WERI-Rb-1 (cell line): ENCODE measurements at places on chromosomes 3 and 15.

DNA sequence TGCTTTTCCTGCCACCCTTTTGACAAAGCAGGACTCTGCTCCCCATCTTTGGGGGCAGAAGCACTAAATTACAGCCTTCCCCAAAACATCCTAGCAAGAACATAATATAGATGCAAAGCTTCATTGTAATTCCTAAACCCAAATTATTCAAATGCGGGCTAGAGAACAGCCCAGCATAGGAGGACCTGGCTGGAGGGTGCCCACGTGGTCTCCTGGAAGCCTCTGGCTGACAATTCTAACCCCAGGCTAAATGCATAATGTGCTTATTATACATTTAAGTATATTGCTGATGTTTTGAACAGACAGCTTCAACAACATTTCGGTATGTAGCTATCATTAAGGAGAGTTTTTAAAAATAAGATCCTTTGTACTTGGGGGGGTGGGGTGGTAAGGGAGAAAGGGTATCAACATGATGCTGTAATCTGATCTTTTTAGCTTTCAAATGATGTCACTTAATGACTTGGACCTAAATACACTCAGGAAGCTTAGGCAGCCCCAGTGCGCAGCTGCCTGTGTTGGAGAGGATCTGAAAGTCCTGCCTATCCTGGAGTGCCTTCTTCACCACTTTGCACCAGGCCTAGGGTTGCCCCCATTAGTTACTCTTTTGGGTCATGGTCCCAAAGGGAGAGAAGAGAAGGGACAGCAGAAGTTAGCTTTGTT, 57.2 kb upstream of the USP3 start:
- peak; percentile 23 for DNase-seq

DNA sequence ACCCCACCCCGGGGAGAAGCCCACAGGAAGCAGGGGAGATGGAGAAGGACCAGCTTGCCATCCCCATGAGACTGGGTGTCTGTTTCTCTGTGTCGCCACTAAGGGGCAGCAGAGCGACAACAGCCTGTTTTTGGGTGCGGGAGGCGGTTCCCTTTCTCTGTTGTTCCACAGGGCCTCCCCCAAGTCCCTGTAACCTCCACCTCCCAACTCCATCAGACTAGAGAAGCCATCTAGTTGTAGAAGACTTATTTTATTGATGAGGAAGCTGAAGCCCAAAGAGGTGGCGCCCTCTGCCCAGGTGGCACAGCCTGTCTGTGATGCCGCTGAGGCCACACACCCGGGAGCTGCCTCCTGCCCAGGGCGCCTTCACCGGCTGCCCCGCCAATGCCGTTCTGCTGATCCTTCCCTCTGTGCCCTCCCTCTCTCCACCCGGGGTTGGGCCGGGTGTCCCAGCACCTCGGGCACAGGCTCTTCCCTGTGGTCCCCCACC, 3.9 kb upstream of the CCDC9B start:
- peak; percentile 72 for DNase-seq

DNA sequence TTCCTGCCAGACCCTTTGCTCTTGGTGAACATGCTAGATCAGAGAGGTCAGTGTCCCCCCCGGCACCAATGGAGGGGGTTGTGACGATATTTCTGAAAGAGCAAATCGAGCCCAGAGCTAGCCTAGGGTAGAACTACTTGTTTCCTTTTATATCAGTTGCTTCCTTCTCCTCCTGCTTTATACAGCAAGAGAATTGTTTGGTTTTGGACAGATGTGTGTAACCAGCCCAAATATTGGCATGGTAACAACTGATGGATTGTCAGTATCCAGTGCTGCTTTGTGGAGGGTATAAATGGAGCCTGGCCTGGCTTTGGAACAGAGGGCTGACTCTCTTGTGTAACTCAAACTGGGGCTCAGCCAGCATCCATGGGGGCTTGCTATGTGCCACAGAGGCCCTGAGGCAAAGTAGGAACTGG, 27.2 kb downstream of the SNX1 start:
- DNase-seq = no peak

DNA sequence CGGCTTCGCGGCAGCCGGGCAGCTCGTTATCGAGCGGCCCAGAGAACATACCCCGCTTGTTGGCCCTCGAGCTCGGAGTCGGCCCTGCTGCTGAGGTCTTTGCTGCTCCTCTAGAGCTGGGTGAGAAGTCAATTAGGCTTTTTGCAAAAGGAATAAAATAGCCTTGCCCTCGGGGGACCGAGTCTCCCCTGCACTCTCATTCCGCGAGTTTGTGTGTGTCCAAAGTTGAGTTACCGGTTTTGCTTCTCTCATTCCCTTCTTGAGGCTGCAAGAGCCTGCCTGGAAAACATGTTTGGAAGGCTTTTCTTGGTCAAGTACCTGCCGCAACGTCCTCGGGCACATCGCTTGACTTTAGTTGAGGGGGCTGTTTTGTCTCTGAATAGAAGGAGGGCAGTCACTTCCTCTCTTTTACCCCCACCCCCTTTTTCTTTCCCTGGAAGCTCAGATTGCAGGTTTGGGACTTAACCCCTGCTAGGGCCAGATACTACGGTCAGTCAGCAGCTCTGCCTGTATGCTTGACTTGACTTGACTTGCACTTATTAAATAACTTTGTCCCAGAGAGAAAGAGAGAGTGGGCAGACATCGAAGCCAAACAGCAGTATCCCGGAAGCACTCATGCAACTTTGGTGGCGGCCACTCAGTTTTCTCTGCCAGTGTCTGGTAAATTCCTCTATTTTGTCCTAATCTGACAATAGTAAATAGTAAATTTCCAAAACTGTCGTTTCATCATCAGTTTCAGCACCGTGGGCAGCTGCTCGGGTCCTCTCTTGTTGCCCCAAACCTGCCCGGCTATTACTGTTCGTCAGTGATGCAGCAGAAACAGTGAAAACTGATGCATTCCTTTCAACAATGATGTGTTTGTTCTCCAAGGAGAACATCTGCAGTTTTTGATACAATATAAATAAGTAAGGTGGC, 609 bp downstream of the RNF13 start:
- peak; percentile 18 for DNase-seq

GRCh38 chr15:91566141-91566540, 287.4 kb upstream of the SLCO3A1 start:
- DNase-seq = no peak

- DNase-seq = peak; percentile 82
Observed at GRCh38 chr3:53155760-53156159, 5.2 kb upstream of the PRKCD start.
